Kidney glomerular epithelial cell (primary cell): ENCODE measurements at places on chromosomes 3 and 15.

- DNase-seq, result no peak
Measured at GRCh38 chr15:42090370-42090769, 4.0 kb downstream of the PLA2G4D start.

GRCh38 chr3:160232014-160232413, 6.8 kb downstream of the C3orf80 start:
- no peak for DNase-seq

DNA sequence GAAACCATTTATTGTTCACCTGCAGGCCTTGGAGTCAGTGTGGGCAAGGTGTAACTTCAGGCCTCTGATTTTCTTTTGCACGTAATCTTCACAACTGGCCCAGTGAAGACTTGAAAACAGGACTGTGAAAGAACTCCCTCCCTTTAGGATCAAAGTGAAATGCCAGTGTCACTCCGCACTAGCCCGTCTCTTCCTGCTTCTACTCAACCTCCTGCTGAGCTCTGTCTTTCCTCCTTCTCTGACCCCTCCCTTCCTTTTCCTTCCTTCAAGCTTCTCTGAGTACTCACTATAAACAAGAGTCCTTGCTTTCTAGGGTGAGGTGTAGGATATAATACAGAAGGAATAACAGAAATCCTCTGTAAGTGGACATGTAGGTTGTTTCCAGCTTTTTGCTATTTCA, 28.5 kb downstream of the TMEM41A start:
- no peak for DNase-seq

- no peak for DNase-seq
Measured at GRCh38 chr3:186960347-186960746, 30.0 kb downstream of the ST6GAL1 start.

DNA sequence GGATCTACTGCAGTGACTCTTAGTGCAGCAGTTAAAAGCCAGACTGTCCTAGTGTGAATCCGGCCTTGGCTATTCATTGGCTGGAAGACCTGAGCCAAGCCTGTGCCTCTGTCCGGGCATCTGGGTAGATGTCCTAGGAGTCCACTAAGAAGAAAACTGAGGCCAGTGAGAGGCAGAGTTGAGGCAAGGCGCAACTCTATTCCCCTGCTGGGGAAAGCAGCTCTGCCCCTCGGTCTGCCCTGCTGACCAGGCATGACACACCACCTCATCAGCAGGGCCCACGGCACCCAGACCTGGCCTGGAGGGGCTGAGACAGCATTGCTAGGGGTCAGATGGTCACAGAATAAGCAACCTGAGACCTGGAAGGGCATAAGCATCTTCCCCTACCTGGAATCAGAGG, 46.7 kb upstream of the ABHD2 start:
- no peak for DNase-seq

DNA sequence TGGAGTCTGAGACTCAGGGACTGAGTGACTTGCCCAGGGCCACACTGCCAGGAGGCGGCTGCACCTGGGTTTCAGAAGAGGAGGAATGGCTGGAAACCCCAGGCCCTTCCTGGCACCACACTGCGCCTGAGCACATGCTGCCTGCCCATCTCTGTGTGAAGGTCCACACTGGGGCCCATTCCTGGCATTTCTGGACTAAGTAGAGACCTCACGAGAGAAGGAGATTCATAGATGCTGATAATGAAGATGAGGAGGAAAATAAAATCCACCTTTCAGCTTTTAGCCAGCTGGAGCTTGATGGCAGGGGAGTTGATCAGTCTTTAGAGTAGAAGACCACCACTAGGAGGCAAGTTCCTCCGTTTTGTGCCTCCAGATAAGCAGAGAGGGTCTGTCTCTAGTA, 40.2 kb upstream of the TF start:
- DNase-seq, result no peak

- DNase-seq, result no peak
Measured at GRCh38 chr15:41560572-41560874, 1.5 kb downstream of the TYRO3 start.

GRCh38 chr15:85579957-85580694, 199.7 kb downstream of the AKAP13 start:
- DNase-seq, result peak; percentile 37

DNA sequence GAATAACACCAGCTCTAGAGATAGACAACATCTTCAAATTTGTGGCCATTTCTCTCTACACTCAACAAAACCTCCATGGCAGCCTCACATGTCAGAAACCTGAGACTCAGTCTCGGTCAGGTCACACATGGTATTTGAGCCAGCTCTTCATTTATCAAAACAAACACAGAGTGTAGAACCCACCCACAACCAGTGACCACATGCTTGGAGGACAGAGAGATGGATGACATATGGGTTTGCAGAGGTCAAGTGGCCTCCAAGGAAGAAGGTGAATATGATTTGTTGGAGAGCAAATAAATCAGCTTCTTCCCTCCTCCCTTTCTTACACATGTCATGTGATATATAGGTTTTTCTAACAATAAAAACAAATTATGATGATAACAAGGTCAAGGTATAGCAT, 278.1 kb upstream of the LRTM1 start:
- no peak for DNase-seq

GRCh38 chr15:45970542-45970941, 335.7 kb downstream of the SQOR start:
- no peak for DNase-seq

GRCh38 chr3:177887475-177887874, 648.8 kb upstream of the KCNMB2 start:
- DNase-seq, result no peak

DNA sequence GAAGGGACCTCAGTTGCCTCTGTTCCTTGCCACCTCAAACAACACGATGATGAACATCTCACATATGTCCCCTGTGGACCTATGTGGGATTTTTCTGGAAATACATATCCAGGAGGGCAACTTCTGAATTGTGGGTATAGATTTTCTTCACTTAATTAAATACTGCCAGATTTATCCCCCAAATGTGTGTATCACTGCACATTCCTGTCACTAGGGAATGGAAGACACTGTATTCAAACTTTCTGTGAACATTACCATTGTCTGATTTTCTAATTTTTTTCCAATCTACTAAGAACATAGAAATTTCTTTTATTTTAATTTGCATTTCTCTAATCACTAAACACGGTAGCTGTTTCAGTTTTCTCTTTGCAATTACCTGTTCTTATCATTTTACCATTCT, 102.0 kb upstream of the MRPS22 start:
- DNase-seq, result no peak

GRCh38 chr3:94643400-94643799, 580.5 kb downstream of the NSUN3 start:
- DNase-seq, result no peak

- DNase-seq, result no peak
Measured at GRCh38 chr3:110293660-110294059, 778.0 kb upstream of the NECTIN3 start.

DNA sequence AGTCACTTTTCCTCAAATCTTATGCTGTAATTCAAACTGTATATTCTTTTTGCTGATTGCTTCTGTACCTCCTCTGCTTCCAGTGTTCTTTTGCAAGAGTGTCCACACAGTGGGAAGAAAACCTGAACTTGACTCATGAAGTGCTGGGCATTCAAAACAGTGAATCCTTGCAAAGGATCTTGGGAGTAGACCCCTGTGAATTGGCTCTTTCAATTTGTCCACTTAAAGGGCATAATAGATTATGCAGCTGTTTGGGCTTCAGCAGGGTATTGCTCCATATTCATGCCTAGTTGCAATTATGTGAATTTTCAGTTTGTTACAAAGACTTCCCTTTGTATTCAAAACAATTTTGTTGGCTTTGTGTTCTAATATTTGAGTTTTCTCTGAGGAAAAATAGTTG, 11.4 kb downstream of the ZFAND6 start:
- DNase-seq, result no peak

DNA sequence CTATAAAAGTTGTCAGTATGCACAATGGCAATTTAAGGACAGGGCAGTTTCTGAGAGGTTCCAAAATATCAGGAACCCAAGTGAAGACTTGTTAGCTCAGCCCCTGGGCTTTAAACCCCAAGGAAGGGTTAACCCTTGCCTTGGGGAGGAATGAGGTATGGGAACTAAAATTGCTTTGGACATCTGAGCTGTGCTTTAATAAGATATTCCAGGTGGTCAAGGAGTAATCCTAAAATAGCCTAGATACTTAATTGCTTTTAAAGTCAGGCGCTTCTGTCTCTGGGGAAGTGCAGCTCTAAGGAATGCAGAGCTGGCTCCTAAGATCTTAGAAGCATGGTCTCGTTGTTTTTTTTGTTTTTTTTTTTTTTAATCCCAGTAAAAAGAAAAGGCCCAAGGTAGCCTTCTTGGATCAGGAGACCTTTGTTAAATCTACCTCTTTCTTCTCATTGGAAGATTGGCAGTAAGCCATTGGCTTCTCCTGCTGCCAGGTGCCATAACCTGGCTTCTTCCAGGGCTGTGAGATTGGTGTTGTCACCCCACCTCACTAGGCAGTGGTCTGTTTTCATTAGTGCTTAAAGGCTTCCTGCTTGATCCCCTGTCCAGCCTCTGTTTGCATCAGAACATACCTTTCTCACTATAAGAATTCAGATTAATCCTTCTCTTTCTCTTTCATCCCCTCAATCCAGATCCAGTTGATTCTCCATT, 24.5 kb downstream of the ARID3B start:
- DNase-seq, result no peak

GRCh38 chr3:192467230-192468140, 259.9 kb downstream of the FGF12 start:
- peak; percentile 38 for DNase-seq

DNA sequence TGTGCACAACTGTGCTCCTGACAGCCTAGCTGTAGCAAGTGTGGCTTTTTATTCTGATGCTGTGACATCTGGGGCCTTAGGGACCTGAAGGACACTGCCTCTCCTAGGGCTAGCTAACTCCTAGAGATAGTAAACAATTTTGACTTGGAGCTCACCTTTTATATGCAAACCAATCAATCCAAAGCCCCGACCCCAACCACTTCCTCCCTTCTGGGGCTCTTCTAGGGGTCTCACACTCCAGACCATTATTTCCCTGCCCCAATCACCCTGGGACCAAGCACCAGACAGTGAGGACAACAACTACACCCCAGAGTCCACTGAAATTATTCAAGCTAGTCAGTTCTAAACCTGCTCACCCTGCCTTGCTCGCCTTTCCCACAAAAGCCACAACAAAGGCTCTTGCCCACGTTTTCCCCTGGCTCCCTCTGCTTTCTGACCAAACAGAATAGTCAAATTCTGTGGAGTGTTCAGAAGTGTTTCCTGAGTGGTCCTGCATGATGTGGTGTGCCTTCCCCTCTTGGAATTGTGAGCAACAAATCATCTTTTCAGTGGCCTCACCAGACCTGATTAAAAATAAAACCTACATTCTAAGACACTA, 84.2 kb upstream of the WNT5A start:
- DNase-seq, result no peak

DNA sequence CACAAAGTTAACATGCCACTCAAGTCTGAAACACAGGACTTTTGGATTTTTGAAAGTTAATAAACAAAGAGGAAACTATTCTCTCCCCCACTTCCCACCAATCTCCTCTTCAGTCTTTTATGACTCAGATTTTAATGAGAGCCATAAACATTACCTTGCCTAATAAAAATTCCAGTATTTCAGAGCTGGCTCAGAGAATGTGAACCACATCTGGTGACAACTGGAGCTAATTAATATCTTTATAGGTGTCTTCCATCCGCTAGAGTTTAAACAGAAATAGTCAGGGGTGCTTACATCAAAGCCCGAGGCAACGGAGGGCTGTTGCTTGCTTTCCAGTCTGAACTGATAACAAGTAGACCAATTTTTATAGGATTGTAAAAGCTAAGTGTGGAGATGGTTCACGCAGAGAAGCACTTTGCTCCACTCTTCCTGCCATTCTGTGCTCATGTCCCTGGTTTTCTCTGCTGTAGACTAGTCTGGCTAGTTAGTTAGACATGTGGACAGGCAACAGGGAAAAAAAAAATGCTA, 363.6 kb downstream of the NR2F2 start:
- peak; percentile 55 for DNase-seq

DNA sequence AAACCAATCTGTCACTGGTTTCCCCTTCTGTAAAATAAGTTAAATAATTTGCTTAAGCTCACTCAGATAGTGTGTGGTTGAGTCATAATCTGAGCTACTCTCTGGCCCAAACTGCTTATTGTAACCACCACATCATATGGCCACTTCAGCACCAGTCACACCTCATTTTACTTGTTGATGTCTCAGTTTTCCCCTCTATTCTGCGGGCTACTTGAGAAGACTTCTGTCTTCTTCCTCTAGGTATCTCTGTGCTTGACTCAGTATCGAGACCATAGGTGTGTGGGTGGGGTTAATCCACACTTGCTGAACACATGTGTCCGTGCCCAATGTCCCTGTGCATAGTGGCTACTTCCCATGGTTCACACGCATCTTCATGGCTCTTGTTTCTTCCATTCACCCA, 32.9 kb downstream of the CRYGS start:
- no peak for DNase-seq

GRCh38 chr3:17025594-17026139, 140.9 kb downstream of the PLCL2 start:
- DNase-seq, result no peak

DNA sequence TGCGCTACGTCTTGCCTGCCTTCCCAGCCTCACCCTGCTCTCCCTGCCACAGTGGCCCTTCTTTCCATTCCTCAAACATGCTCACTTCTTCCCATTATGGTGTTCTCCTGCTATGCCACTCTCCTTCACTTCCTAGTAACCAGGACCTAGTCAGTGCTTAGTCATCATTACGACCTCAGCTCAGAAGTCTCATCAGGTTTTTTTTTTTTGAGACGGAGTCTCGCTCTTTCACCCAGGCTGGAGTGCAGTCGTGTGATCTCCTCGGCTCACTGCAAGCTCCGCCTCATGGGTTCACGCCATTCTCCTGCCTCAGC, 149.5 kb downstream of the GREM1 start:
- peak; percentile 49 for DNase-seq

GRCh38 chr3:147391781-147392624, 14.3 kb downstream of the ZIC4 start:
- DNase-seq, result no peak

GRCh38 chr15:52791776-52792175, 1.6 kb upstream of the ONECUT1 start:
- DNase-seq, result no peak

DNA sequence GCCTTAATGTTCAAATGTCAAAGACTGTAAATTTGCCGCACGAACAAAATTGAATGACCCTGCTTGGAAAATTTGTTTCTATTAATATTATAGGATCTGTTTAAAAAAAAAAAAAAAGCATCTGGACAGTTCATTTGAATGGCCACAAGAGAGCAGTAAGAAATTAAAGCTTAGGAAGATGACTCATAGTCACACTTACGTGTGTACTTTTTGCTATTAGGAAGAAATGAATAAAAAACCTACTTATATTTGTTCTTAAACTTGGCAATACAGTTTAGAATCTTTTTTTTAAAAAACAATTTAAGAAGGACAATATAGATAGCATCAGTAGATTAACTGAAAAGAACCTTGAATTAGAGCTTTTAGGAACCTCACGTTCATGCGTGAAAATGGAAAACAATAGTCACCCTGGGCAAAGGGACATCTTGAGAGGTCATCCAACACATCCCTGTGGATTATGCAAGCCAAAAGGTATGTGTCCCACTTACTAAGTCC, 621.8 kb downstream of the MECOM start:
- DNase-seq, result peak; percentile 69

- no peak for DNase-seq
Measured at GRCh38 chr3:195129644-195130492, 141.1 kb downstream of the XXYLT1 start.

GRCh38 chr3:81308306-81308705, 453.1 kb downstream of the GBE1 start:
- no peak for DNase-seq

- no peak for DNase-seq
Measured at GRCh38 chr15:75648156-75649000, 666 bp downstream of the SNX33 start.
